ENCODE measurements at places on chromosomes 6 and 20.

GRCh38 chr6:1562171-1562955 lies 47.4 kb upstream of the FOXC1 start:
- no peak for DNase-seq

DNA sequence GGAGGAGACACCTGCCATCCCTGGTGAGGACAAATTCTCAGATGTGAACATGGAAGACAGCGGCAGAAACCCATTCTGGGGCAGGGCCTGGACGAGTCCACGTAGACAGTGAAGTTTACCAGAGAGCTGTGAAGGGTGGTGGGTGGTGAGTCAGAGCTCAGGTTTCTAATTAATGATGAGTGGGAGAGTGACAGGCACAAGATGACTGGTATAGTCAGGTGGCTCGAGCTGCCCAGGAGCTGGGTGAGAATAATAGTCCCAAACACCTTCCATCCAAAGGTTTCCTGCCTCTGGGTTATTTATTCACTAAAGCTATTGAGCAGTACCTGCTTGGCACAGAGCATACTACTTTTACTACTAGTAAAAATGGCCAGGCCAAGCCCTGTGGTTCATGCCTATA lies 6.0 kb downstream of the TLDC2 start:
- DNase-seq: no peak

DNA sequence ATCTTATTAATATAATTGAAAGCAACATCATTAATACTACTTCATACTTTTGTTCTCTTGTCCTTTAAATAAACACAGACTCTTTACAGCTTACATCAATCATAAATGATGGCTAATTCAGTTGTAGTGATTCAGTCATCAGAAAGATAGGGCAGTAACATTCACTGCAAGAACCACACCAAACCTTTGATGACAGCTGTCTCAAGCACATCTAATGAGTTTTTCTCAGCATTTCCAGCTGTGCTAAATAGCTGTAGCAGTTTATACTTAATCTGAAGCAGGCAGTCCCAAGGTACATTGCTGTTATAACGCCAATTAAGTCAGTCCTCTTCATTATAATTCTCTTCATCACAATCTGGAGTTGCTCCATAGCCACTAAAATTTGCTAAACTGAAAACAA lies 45.7 kb downstream of the PREP start:
- DNase-seq: no peak

DNA sequence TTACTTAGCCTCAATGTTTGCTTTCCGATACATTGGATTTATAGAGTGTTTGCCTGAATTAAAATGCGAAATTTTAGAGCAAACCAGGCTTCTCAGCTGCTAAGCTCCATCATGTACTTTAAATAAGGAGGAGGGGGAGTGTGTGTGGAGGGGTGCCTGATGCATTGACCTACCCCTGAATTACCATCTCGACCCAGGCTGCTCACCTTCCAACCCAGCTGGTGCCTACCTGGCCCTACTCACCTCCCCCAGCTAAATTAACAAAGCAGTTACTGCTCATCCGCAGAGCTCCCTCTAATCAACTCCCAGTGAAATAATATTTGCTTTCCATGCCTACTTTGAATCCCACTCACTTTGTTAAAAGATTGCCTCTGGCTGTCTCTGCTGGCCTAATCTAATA lies 544.5 kb downstream of the MAFB start:
- no peak for DNase-seq

- no peak for DNase-seq
Observed at GRCh38 chr20:24643731-24644626, 174.6 kb downstream of the SYNDIG1 start.

Data from stimulated activated CD4-positive, alpha-beta T cell treated with anti-CD3 and anti-CD28 coated beads, Interleukin-1b, Interleukin-23, amount 100 ng/mL, for 1 hour (primary cell).